ENCODE measurements at places on chromosomes 12 and 14.

DNA sequence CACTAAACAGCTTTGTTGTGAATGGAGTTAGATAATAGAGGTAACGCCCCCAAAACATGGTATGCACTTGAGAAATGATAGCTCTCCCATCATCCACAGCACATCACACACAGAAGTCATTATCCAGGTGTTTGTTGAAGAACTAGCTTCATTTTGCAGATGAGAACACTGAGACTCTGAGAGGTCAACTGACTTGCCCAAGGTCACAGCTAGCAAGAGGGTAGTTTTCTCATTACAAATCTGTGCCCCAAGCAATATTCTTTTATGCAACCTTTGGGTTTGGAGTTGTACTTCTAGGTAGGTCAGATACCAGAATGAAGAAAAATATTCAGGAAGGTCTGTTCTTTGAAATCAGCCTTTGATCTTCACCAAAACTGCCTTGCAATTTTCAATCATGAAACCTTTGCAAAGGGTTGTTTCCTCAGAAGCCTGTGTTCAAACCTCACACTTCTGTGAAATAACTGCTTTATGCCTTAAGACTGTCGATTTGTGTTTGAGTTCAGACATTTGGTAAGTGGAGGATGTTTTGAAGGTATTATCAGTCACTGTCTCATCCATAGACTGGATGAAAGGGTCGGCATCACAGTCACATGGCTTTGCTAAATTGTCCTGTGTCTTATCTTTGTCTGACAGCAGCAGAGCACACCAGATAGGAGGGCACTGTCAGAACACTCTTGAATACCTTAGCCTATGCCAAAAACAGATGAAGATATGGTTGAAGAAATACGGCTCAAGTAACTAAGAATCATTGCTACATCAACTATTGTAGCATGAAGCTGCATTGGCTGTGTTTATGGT lies 233.2 kb upstream of the BTG1 start:
- no peak for DNase-seq

DNA sequence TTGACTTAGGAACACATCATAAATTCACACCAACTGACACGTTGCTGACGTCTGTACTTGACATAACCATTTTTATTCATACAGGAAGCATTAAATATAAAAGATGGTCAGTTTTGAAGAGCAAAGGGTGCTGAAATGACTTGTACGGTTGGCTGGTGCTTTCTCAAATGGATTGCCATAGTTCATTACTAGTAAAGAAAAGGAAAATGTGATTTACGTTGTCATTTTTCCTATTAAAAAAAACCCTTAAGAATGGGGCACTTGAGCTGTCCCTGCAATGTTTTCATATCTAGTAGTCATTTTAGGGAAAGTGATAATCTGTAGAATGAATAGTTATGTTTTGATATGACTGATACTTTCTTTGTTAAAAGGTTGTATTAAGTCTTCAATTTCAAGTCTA lies 22.5 kb upstream of the MANSC4 start:
- no peak for DNase-seq

DNA sequence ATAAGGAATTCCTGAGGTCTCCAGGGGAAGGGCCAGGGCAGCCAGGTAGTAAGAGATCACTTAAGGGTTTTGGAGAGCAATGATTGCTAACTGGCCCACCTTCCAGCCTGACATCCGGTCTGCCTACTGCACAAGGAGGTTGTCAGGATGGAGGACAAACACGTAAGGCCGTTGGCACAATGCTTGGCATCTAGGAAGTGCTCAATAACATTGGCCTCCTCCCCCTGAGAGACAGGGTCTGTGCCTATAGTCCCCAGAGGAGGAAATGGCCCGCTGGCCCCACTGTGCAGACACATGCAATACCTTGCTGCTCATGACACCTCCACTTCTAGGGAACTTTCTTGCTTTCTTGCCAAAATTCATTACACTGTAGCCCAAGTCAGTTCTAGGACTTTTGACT lies 73.2 kb downstream of the NTF3 start:
- no peak for DNase-seq

DNA sequence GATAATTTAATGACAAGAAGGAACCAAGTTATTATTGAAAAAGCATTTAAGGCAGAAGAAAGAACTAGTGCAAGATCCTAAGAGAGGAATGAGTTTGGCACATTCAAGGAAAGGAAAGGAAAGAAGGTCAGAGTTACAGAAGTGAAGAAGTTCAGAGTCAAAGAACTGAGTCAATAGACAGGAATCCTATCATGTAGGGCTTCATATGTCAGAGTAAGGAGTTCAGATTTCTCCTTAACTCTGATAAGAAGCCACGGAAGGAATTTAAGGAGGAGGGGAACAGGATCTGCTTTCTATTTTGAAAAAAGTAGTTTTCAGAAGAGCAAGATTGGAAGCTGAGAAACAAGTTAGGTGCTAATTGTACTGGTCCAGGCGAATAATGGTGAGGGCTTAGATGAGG lies 223.1 kb upstream of the FOXN3 start:
- DNase-seq: no peak

GRCh38 chr12:115341442-115341841 lies 657.5 kb upstream of the TBX3 start:
- DNase-seq: no peak

- DNase-seq: no peak
Observed at GRCh38 chr14:54603362-54603761, 36.4 kb downstream of the SAMD4A start.
